ENCODE measurements at places on chromosomes 2 and 18.
A peak's percentile ranks its signal among the peaks of the same experiment; 100 is the strongest.

GRCh38 chr18:62500966-62501591 is 21.7 kb upstream of the ZCCHC2 start:
- DNase-seq, result no peak

GRCh38 chr2:1648241-1649102 is 95.8 kb downstream of the PXDN start:
- no peak for DNase-seq

- DNase-seq, result peak; percentile 15
These were observed 1.6 kb downstream of the KLHL14 start for GRCh38 chr18:32771169-32771751.

DNA sequence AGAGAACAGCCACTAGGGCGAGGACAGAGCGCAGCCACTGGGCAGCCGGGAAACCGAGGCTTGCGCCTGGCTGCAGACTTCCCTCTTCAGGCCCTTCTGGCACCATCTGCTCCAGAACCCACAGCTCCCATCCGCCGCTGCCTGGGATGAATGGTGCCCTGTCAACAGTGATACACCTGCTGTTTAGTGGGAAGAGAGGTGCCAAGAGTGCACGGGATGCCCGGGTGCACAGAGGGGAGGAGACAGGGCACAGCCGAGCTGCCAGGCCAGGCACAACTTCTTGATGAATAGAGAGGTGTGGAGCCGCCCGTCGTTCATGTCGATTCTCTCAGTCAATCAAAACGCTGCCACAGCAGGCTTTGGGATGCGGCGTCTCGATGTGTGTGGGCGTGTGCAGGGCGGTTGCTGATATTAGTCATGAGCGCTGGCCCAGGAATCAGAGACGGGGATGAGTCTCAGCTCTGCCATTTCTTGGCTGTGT is 39.5 kb downstream of the RRM2 start:
- DNase-seq, result no peak

DNA sequence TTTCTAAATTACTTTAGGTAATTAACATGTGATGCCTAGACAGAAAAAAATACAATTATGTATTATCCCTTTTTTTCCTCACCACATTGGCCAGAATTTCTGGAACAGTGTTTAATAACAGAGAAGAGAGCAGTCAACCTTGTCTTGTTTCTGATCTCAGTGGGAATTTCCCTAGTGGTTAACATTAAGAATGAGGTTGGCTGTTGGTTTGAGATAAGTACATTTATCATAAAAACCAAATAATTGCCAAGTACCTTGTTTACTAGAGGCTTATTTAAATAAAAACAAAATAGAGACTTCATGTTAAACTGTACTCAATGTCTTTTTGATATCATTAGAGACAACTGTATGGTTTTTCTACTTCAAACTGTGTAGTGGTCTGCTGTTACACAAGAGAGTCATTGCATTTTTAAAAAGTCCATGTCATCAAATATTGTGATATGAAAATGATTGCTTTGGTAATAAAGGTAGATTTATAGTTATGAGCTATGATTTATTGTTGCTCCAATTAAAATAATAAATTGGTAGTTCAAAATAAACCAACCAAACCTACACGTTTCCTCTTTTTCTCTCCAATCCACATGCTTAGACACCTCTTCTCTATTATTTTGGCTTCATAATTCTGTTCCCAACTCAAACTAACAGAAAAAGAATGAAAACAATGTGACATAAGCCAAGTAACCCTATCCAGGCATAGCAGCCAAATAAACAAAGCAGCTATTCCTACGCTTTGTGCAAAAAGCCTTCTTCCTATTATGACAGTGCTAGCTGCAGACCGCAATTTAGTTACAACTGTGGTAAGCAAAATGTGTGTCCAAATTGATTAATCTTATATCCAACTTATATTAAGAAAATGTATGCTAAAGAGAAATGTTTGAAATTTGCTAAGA is 20.9 kb upstream of the TANK start:
- no peak for DNase-seq

- no peak for DNase-seq
These were observed 155.1 kb downstream of the WDSUB1 start for GRCh38 chr2:159131267-159131913.

DNA sequence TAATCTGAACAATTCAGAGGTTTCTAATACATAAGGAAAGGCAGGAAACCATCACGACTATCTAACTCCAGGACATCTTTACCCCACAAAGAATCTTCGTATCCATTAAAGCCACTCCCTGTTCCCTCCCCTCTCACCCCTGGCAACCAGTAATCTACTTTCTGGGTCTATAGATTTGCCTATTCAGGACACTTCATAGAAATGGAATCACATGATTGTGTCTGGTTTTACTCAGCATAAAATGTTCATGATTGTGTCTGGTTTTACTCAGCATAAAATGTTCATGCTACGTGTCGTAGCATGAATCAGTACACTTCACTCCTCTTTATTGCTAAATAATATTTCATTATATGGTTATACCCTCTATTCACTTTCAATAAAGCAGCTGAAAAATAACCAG is 11.6 kb downstream of the FECH start:
- DNase-seq, result no peak

GRCh38 chr18:22640281-22640842 is 222.6 kb upstream of the CTAGE1 start:
- no peak for DNase-seq

GRCh38 chr2:102451968-102452367 is 21.1 kb upstream of the SLC9A4 start:
- DNase-seq, result no peak

DNA sequence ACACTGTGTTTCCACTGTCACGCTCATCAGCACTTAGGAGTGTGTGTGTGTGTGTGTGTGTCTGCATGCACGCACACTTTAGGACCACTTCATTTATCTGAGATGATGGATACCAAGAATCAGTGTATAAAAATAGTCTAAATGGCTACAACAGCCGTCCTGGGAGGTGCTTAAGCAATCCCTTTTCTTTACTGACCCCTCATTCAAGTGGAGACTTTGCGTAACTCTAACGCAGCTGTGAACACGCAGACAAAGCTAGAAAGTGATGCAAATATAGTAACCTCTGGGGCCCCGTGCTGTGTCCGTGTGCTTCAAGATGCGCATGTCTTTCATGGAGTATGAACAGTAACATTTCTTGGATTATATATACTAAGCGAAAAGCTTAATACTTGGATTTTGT is 40.4 kb upstream of the RBM44 start:
- no peak for DNase-seq

DNA sequence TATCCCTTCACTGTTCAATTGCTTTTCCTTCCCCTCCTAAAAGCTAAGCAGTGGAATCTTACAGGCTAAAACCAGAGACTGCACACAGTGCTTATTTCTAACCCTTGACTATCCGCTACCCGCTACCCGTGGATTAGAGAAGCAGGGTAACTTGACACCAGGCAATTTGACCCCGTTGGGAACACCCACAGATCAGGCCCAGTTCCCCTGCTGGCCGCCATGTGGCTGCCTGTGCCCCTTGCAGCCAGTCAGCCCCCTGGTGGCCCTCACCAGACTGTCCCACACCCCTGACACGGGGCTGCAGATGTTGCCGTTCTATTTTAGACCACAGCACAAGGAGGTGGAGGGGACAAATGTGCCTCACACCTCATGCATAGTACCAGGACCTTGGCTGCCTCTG is 74.8 kb downstream of the TXNL1 start:
- peak; percentile 25 for DNase-seq

- DNase-seq, result no peak
These were observed 316.5 kb downstream of the CCDC178 start for GRCh38 chr18:33123862-33124518.

- DNase-seq, result no peak
These were observed 945.0 kb downstream of the SLC4A3 start for GRCh38 chr2:220572385-220572784.

GRCh38 chr2:20585359-20585709 is 65.6 kb downstream of the HS1BP3 start:
- no peak for DNase-seq

GRCh38 chr2:223247136-223247535 is 195.1 kb downstream of the KCNE4 start:
- DNase-seq, result no peak

DNA sequence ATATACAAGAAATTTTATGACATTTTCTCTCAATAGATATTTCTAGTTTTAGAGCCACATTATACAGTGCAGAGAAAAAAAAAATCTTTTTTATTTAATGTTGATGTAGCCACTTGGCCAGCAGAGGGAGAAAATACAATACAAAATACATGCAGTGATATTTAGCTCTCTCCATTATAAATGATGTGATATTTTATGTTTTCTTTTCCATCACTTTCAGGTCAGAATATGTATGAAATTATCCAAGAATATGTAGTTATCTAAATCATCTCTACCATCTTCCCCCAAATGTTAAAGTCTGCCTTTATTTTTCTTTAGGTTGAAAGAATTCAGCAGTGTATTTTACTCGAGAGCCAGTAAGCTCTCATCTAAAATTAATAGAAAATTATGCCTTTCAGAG is 533.6 kb upstream of the FSHR start:
- DNase-seq, result no peak

- DNase-seq, result peak; percentile 86
These were observed 19.4 kb upstream of the ZSWIM2 start for GRCh38 chr2:186868344-186868743.

DNA sequence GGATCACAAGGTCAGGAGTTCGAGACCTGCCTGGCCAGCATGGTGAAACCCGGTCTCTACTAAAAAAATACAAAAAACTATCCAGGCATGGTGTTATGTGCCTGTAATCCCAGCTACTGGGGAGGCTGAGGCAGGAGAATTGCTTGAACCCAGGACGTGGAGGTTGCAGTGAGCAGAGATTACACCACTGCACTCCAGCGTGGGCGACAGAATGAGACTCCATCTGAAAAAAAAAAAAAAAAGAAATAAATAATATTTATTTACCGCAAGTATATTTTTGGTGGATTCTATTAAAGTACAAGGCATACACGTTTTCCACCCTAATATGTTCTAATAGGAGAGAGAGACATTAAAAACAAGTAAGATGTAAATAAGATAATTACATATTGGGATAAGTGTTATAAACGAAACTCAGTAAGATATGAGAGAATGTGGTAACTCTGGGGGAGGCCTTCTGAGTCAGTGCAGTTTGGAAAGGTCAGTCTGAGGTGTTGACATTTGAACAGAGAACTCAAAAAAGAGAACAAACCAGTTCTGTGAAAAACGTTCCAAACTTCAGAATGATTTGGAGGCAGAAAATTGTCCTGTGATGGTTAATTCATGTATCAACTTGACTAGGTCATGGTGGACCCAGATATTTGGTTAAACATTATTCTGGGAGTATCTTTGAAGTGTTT is 8.8 kb upstream of the POLI start:
- DNase-seq, result peak; percentile 65

Measured in lung (tissue), 17 donors.